ENCODE measurements at places on chromosomes 5 and 9.

- DNase-seq: no peak
Measured at GRCh38 chr9:112605963-112606699, 111.8 kb downstream of the INIP start.

- DNase-seq: no peak
Measured at GRCh38 chr9:131188976-131189375, 63.6 kb downstream of the NUP214 start.

GRCh38 chr5:178209334-178210072 is 5.2 kb downstream of the HNRNPAB start:
- DNase-seq: peak; percentile 60

DNA sequence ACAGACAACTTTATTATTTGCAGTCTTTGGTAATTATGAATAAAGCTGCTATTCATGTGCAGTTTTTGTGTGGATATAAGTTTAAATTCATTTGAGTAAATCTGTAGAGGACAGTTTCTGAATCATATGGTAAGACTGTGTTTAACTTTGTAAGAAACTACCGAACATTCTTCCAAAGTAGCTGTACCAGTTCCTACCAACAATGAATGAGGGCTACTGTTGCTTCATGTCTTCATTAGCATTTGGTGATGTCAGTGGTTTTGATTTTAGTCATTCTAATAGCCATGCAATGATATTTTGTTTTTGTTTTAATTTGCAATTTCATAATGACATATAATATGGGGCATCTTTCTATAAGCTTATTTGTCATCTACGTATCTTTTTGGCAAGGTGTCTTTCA is 501.3 kb upstream of the RORB start:
- DNase-seq: no peak

GRCh38 chr5:108516785-108517184 is 134.9 kb upstream of the FBXL17 start:
- DNase-seq: no peak

DNA sequence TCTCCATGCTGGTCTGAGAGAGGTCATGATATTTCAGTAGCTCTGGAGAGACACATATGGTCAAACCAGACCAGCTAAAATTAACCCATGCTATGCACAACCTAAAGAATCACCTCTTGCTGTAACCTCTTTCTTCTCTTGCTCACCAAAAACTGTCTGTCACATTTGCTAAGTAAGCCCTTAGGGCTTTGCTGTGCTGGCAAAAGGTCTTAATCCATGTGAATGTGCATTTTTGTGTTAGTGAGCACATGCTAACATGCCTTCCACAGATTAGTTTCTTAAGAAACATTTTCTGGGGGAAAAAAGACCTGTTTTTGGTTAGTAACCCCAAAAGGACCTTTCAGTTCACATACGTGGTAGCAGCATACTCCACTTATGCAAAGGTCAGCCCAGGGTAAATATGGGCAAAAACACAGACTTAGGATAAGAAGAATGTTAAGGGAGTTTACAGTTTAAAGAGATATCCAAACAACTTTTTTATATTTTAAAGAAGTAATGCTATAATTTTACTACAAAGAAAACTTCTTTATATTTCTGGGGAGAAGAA is 124.2 kb upstream of the CCDC152 start:
- DNase-seq: no peak

- no peak for DNase-seq
Measured at GRCh38 chr9:2367970-2368369, 253.6 kb upstream of the VLDLR start.

GRCh38 chr9:738209-738915 is 103.1 kb upstream of the DMRT1 start:
- no peak for DNase-seq

DNA sequence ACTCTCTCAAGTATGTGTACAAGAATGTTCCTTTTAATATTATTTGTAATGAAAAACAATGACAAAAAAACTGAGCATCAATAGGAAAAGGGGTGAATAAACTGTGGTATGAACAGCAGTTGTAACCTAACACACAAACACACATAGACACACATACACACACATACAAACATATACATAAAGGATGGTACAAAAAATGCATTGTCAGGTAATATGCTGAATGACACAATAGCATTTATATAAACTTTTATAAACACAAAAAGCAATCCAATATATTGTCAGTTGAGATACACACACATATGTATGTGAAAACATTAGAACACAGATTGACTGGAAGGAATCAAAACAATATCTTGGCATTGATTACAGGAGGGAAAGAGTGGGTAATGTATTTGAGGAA is 227.0 kb upstream of the ISL1 start:
- no peak for DNase-seq

- DNase-seq: no peak
Measured at GRCh38 chr9:114555696-114556095, 31.9 kb upstream of the ATP6V1G1 start.

DNA sequence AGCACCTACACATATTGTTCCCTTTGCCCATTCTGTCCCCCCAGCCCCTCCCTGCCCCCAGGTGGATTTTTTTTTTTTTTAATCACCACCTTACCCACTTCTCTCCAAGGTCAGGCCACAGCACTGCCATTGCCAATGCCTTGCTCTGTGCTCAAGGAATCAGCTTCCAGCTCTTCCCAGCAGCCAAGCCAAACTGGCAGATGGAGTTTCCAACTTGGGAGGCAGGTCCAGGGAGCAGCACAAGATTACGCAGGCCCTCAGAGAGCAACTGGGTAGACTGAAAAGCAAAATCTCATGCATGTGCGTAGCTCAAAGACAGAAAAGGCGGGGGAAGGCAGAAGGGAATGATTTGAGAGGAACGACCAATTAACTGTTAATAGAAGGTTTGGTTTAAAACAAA is 15.1 kb downstream of the GRHPR start:
- no peak for DNase-seq

DNA sequence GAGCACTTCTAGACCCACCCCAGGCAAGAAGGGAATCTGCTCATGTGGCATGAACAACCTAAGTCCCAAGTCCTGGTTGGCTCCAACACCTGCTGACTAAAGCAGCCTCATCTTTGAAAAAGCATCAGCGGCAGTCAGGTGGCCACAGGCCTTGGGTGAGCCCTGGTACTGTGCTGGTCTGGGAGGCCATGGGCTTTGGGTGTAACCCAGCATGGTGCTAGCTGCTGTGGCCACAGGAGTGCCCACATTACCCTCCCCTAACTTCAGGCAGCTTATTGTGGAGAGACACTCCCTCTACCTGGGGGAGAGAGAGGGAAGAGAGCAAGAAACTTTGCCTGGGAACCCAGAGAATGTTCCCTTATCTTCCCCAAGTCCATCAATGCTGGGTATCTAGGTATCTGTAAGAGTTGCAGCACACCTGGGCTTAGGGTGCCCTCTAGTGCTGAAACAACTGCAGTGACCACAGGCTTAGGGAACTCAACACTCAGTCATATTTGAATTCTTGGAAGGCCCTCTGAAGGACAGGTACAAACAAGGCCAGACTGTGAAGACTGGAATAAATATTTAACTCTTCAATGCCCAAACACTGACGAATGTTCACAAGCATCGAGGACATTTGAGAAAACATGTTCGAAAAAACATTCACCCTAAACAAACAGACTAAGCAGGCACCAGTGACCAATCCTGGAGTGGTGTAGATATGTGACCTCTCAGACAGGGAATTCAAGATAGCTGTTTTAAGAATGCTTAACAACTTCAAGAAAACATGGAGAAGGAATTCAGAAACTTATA is 69.9 kb upstream of the OR2K2 start:
- DNase-seq: no peak

DNA sequence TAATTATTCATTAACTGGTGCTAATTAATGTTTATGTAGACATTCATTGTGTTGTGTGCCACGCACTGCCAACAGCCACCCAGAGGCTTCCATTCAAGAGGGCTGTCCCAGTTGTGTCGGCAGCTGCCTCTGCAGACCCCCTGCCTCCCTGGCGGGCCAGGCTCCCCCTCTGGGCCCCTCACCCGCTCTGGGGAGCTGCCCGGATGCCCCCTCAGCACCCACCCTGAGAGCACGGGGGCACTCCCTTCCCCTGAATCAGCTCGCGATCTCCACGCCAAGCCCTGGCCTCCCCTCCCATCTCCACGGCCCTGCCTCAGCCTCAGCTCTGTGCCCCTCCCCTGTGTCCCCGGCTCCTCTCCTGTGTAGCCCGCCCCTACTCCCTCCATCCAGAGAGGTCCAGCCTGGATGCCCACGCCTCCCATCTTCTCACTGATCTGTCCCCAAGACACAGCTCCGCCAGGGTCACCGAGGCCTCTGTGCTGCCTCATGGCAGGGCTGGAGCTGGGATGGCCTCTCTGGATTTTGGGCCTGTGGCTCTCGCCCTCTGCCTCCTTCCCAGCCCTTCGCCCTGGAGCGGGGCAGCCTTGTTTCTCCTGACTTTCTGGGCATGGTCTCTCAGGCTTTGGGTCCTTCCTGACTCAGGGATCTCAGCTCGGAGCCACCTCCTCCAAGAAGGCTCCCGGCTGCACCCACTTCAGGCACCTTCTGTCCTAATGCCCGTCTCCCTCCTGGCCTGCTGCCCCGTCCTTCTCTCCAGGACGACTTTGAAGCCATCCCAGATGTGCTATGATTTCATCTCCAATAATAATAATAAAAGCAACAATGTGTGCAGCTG is 16.0 kb upstream of the SLC9A3 start:
- no peak for DNase-seq

DNA sequence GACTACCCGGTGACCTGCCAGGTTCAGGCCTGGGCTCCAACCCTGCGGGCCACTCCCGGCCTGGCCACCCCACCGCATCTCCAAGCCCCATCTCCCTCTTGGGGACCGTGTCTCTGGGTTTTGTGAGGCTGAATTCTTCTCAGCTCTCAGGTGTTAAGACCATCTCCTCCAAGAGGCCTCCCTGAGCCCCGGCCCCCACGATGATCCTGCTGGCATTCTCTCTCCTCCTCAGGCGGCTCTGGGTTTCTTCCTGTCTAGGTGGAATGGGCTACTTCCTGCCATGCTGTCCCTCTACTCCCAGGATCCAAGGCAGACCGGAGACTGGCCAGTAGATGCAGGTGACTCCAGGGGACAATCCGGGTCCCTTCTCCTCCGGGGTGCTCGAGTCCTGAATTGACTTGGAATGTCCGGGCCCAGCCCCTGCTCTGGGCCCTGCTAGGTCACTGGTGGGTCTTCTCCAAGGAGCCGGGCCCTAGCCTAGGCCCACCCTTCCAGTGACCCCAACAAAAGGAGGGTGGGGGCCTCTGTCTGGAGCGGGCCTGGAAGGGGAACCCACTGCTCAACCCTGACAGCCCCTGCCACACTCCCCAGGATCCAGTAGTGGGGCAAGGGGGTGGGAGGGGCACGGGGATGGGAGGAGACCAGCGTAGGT is 219.8 kb downstream of the C9orf50 start:
- DNase-seq: no peak

GRCh38 chr5:117893211-117893610 is 1095.1 kb downstream of the DTWD2 start:
- DNase-seq: no peak

- no peak for DNase-seq
Measured at GRCh38 chr9:12794101-12794799, 19.4 kb downstream of the LURAP1L start.

DNA sequence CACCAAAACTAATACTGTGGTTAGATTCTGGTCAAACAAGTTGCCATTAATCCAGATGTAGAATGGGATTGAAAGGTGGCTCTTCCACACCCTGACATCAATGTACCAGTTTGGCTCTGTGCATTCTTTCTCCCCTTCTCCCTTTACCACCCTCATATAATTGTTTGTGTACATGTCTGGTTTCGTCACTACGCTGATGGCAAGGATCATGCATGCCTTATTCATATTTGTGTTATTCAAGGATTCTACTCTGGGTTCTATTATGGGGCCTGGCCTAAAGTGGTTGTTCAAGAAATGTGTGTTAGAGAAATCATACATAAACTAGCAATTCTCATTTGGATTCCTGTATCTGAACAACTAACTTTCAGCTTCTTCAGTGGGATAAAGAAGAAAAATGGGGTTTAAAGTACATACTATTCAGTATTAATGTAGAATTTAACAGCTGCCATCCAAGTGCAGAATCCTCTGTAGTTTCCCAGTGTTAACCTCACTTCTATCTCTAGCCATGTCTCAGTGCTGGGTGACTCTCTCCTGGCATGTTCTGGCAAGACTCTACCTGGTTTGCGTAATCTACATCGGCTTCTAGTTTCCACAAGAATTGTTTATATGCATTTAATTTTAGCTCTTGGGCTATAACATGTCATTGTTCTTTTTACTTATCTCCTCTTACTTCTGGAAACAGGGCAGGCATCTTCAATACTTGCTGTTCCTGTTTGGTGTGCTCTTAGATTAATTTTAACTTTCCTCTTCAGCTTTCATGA is 27.9 kb upstream of the CDKN2B start:
- DNase-seq: no peak

- no peak for DNase-seq
Measured at GRCh38 chr9:122084026-122084675, 9.0 kb downstream of the TTLL11 start.

- no peak for DNase-seq
Measured at GRCh38 chr5:11909471-11909870, 5.2 kb upstream of the CTNND2 start.

DNA sequence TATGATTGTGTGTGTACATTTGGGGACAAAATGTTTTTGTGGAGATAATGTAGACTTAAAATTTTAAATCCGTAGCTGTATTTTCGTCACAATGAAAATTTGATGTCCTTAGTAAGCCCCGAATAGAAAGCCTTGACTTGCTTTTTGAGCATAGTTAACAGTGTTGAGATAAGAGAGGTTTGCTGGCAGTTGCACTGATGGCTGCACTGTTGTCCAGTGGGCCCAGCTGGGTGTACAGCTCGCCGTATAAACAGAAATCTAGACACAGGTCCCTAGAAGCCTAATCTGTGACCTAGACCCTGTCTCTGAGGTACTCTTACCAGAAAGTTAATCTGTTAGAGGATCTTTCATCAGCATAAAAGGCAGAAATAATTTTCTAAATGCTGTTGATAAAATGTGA is 271.3 kb upstream of the DMRT1 start:
- no peak for DNase-seq

- DNase-seq: no peak
Measured at GRCh38 chr9:33450621-33451146, 3.3 kb upstream of the AQP3 start.

GRCh38 chr5:103582364-103582763 is 19.8 kb upstream of the NUDT12 start:
- DNase-seq: no peak

DNA sequence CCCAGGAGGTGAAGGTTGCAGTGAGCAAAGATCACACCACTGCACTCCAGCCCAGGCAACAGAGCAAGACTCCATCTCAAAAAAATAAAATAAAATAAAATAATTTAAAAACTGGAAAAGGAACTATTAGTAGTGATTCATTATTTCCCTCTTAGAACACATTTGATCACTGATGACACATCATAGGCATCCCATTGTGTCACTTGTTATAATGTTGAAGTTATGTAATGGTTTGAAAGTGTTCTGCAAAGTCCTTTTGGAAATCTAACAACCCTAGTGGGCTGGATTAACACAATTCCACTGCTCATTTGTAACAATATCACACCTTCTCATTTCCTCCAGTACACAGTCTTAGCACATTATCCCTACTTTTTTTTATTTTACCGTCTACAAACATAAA is 81.8 kb upstream of the LMNB1 start:
- DNase-seq: no peak

DNA sequence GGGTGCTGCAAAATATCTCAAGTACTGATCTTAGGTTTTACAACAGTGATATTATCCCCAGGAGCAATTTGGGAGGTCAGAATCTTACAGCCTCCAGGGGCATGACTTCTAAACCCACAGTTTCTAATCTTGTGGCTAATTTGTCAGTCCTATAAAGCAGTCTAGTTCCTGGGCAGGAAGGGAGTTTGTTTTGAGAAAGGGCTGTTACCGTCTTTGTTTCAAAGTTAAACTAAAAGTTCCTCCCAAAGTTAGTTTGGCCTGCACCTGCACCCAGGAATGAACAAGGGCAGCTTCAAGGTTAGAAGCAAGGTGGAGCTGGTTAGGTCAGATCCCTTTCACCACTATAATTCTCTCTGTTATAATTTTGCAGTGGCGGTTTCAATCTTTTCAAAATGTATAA is 81.7 kb downstream of the SFXN1 start:
- no peak for DNase-seq
